ENCODE measurements at places on chromosomes 4 and X.
A peak's percentile ranks its signal among the peaks of the same experiment; 100 is the strongest.

- no peak for DNase-seq
Observed at GRCh38 chrX:74467656-74468055, 46.4 kb downstream of the SLC16A2 start.

DNA sequence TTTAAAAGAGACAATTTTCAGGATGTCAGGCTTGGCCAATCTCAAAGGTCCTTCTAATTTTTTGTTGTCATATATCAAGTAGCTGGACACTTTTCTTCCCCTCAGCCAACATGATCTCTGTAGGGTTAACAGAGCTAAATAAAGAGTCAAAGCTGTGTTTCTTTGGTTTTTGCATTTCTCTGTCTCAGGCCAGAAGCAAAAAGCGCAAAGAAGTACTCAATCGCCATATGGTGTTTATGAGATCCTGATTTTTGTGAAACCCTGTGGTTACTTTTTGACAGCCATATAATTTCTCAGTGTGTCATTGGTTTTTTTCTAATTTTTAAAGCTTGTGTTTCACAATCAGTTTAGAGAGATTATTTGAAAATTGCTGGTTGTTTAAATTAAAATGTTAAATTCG lies 111.9 kb downstream of the MAPK10 start:
- DNase-seq: no peak

DNA sequence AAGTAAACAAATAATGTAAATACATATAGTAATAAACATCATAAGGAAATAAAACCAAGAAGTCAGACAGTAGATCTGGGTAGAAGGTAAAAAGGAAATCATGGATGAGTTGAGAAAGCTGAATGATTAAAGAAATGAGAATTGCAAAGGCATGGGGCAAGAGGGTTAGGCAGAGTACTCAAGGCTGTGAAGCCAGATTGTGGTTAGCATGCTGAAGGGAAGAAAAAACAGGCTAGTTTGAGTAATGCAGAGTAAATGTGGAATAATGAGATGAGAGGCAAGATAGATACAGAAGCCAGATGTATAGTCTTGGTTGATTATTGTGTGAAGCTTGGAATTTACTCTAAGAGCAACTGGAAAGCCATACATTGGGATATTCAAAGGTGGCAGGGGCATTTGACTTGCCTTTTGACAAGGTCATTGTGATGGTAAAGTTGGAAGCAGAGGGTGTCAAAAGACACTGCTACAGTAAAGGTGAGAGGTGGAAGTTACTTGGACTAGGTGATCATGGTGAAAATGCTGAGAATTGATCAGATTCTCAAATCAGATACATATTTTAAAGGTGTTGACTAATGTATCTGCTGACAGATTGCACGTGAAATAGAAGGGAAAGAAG lies 307.0 kb downstream of the FSTL5 start:
- DNase-seq: no peak

GRCh38 chr4:47367761-47368160 lies 95.7 kb downstream of the COMMD8 start:
- peak; percentile 2 for DNase-seq

DNA sequence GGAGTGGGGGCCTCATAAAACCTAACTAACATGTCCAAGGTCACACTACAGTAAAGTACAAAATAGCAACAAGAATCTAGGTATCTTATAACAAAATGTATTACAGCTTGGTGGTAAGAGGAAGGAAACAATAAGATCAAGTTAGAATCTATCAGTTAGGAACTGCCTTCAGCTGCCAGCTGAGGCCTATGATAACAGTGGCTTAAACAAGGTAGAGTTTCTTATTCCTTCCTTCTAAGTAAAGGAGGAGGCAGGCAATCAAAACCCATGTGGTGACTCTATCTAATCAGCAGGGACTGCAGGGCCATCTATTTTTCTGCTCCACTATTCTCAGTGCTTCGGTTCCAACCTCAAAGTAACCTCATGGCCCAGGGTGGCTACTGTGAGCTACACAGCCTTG lies 10.9 kb downstream of the SH3D19 start:
- DNase-seq: no peak

DNA sequence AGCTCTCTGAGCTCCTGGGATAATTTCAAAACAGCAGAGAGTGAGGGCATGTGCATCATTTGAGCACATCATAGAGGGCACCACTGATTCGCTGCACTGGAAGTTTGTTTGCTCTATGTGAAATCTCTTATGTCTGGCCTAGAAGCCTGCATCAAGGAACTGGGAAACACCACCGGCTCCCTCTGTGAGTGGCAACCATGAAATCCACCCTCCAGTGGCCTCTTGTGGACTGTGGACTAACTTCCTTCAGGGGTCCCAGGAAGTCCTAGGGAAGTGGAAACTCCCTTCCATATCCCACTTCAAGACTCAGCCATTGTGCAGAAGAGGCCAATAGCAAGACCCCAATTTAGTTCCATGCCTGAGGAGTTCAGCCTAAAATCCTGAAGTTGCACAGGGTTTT lies 48.0 kb upstream of the IGFBP7 start:
- no peak for DNase-seq

DNA sequence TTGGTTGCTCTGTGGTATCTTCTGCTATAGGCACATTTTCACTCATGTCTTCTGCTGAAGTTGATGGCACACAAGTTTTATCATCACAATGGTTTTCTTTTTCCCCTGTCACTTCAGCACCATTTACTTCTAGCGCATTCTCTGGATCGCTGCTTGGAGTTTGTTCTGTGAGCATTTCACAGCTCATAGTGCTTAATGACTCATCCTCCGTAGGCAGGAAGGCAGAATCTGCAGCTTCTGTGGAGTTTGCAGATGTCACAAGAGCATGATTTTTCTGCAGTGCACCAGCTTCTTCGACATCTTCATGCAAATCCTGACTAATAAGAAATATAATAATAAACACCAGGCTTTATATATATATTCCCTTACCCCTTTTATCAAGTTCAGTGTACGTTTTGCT lies 83.6 kb downstream of the CHM start:
- DNase-seq: no peak

GRCh38 chr4:7180938-7181337 lies 11.4 kb upstream of the SORCS2 start:
- DNase-seq: no peak

GRCh38 chr4:73816814-73817213 lies 19.7 kb upstream of the CXCL6 start:
- DNase-seq: no peak

GRCh38 chrX:13168269-13168668 lies 123.8 kb upstream of the FAM9C start:
- no peak for DNase-seq

GRCh38 chrX:119755981-119756533 lies 2.3 kb upstream of the SOWAHD start:
- DNase-seq: peak; percentile 46

DNA sequence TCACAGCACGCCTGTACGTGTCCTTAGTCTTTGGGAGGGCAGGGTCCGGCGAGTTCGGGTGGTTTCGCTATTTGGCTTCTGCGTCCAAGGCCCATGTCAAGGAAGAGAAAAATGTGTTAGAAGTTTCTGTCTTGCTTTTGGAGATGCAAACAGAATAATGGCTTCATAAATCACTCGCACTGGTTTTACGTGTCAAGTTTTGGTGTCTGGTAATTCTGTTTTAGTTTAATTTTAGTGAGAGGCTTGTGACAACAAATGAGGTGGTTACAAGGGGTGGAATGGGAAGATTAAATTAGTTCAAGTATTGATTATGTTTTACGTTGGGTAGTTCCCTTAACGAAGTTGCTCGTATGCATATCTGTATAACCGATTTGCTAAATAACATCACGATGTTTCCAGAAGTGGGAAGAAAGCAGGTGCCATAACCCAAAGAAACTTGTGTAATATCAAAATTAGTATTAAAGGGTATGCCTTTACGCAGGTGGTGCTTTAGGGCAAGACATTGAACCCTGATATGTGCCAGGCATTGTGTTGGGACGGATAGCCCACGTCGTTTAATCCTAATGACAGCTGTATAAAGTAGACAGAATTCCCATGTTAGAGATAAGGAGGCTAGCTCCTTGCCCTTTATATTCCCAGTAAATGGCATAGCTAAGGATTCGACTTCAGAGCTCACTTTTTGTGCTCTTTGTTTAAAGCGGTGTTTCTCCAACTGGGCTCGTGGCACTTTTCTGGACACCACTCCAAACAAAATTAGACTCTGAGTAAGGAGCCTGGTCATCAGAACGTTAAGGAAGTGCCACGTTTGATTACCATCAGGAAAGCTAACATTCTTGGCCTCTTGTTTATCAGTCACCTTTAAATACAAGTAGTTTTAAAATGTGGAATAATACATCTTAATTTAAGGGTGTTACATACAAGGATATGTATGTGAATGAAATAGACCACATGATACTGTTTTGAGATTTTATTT lies 843 bp downstream of the RPL34 start:
- no peak for DNase-seq

DNA sequence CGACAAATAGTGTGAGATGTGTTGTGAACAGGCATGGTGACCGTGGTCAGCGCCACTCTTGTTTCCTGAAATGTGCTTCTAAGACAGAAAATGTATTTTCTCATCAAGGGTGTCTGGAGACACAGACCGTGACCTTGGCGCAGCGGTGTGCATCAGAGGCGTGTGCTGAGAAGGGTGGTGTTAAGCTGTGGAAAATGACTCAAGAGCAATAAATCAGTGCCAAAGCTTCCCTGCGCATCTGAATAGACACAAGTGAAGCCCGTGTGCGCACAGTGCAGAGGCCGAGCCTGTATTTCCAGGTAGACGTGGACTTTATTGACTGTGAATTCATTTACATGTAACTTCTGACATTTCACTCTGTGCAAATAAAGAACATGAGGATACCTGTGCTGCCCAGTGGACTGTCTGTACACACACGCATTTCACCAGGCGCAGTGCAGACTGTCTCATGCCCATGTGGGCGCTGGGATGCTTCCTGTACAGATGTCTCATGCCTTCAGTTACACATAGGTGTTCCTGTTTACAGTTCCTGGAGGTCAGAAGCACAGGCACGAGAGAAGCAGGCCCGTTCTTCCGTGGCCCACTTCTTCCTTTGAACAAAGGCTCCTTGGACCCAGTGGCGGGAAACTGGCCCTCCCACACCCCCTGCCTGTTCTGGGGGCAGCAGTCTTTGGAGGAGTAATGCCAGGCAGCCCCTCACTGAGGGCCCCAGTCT lies 31.9 kb downstream of the NSG1 start:
- no peak for DNase-seq

DNA sequence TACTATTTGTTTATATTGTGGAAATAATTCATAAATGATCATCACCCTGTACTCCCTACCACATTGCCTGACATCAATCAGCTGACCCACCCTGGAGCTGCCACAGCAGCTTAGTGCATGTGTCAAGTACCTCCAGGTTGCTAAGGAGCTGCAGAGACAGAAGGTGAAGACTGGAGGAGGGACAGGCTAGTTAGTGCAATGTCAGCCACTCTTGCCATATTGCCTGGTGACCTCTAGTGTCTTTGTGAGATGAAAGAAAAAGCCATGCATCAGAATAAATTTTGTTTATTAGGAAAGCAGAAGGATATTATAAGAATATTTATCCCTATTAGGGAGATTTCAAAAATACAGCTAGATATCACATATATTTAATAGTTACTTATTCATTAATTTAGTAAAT lies 243.9 kb upstream of the FAT4 start:
- no peak for DNase-seq

GRCh38 chr4:183416879-183417755 lies 27.3 kb upstream of the CDKN2AIP start:
- no peak for DNase-seq

DNA sequence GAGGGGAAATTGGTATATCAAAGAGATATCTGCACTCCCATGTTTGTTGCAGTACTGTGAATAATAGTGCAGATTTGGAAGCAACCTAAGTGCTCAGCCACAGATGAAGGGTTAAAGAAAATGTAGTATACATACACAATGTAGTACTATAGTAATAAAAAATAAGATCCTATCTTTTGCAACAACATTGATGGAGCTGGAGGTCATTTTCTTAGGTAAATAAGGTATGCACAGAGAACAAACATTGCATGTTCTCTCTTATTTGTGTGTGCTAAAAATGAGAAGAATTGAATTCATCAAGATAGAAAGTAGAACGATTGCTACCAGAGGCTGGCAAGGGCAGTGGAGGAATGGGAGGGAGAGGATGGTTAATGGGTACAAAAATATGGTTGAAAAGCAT lies 117.9 kb upstream of the TRAM1L1 start:
- DNase-seq: no peak

- peak; percentile 6 for DNase-seq
Observed at GRCh38 chr4:170374770-170375169, 285.0 kb upstream of the AADAT start.

- DNase-seq: no peak
Observed at GRCh38 chr4:120616-121015, 3.7 kb upstream of the ZNF718 start.

GRCh38 chr4:169124661-169125060 lies 114.6 kb upstream of the CBR4 start:
- DNase-seq: no peak

GRCh38 chrX:7983581-7983980 lies 56.4 kb upstream of the PNPLA4 start:
- no peak for DNase-seq

DNA sequence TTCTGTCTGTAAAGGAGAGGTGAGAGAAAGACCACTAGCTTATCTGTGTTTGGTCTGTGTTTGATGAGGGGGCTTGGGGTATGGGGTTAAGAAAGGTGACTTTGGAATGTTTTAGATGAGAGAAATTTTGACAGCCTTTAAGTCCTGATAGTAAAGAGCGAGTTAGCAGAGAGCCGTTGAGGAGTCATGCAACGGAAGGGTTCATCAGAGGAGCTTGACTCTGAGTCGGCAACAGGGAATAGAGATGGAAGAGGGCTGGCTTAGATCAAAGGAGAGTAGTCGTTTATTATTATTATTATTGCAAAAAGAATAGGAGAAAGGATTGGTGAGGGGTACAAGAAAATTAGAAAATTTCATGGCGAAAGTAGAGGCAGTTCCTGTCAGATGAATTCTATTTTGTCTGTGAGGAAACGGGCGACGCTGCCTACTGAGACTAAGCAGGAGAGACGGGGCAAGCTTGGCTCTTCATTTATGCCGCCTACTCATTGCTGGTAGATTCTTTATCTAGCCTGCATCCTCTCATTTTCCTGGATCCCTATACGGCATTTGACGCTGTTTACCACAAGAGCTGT lies 473 bp upstream of the VAMP7 start:
- no peak for DNase-seq

- no peak for DNase-seq
Observed at GRCh38 chr4:74996996-74997395, 64.1 kb downstream of the PARM1 start.

- DNase-seq: no peak
Observed at GRCh38 chr4:101009471-101009870, 337.9 kb downstream of the PPP3CA start.

DNA sequence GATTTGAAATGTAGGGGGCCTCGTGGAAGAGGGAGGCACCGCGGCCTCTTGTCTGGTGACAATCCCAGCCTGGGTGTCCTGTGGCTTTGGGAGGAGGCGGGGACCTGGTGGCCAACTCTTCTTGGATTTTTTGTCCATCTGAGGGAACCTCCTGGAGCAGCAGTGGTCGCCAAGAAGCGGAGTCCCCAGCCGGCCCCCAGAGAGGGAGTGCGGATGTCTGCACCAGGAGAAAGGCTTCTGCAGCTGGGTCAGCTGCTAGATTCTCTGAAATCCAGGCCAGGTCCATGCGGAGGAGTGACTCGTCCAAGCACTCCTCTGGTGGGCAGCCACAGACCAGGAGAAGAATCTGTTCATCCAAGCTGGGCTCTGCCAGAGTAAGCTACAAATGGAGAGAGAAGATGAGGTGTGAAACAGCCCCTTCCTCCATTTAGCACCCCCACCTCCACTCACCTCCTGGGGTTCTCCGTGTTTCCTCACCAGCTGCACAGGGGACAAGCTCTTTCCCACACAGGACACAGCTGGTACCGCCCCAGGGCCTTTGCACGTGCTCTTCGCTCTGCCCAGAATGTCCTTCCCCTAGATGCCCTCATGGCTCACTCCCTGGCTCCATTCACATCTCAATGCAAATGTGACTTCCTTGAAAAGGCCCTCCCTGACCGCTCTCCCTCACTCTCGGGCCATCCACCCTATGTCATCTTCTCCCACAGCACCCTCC lies 27.6 kb downstream of the C4orf50 start:
- no peak for DNase-seq

All from bone marrow (tissue), 2 donors.